ENCODE measurements at places on chromosomes 7 and 10. TPM values are rescaled to one million over a fixed set of nuclear protein-coding genes. Genes with fewer than 3 reads are reported as not detected.

GRCh38 chr10:69851306-69851705 lies 49.6 kb downstream of the COL13A1 start:
- no peaks in the 10 kb centered on the region for H3K36me3 ChIP-seq
- no peak overlapping the region for H3K27ac ChIP-seq
- no peak overlapping the region for H3K4me3 ChIP-seq
- peaks cover 19% of the 10 kb centered on the region for H3K4me1 ChIP-seq
- no peaks in the 10 kb centered on the region for H3K27me3 ChIP-seq

DNA sequence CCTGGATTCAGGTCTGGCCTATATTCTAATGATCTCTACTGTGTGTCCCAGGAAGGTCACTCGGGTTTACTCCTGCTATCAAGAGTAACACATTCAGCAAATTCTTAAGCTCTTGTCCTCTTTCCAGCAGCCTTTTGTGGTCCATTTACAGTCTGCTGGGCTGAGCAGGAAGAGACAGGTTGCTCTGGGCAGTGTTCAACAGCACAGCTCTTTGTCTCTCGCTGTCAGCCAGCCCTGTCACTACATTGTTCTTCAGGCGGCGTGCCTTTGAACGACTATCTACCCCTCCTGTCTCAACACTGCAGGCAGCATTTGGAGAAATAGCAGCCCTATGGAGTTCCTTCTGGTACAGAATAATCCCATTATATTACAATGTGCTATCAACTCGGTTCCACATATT lies 192.2 kb upstream of the TBX20 start:
- H3K36me3 ChIP-seq = no peaks in the 10 kb centered on the region
- H3K4me3 ChIP-seq = no peak overlapping the region
- no peak overlapping the region for H3K27ac ChIP-seq
- H3K27me3 ChIP-seq = no peaks in the 10 kb centered on the region
- DNase-seq = no peak

DNA sequence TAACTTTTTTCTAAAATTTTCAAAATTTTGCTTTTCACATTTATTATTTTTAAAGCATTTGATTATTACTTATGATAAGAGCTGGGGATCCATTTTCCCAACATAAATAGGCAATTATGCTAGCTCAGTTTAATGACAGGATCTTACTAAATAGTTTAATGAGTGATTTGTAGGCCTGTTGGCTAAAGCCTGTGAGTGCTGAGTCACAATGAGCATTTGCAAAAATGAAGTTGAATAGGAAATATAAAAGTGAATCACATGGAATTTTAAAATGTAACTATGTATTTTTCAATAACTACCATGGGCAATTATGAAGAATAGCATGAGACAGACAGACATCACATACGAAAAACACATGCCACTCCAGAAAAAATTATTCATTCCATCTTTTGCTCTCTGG lies 45.1 kb upstream of the ZPBP start:
- H3K27ac ChIP-seq = no peak overlapping the region
- no peaks in the 10 kb centered on the region for H3K36me3 ChIP-seq
- H3K27me3 ChIP-seq = no peaks in the 10 kb centered on the region
- no peak overlapping the region for H3K4me3 ChIP-seq

DNA sequence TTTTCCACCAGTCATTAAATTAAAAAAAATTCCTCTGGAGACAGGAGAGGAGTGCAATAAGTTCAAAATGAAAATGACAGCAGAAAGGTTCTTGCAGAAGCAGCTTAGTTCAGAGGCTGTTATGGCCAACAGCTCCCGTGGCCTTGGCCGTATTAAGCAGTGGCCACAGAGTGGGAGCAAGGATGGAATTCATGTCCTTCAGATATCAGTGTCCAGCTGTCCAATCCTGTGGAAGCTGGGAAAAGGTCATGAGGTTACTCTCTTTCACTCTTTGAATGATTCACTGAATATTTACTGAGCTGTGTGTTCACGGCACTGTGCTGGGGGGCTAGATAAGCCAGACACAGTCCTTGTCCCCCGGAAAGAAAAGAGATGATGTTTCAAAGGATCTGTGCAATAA lies 231.8 kb downstream of the BMPER start:
- no peaks in the 10 kb centered on the region for H3K27me3 ChIP-seq
- no peak overlapping the region for H3K27ac ChIP-seq
- no peak for DNase-seq
- no peaks in the 10 kb centered on the region for H3K36me3 ChIP-seq

GRCh38 chr7:106071356-106071998 lies 40.6 kb downstream of the SYPL1 start:
- H3K4me1 ChIP-seq = peaks cover 4% of the 10 kb centered on the region
- H3K36me3 ChIP-seq = no peaks in the 10 kb centered on the region
- no peak overlapping the region for H3K27ac ChIP-seq
- no peak overlapping the region for H3K4me3 ChIP-seq

- no peak overlapping the region for H3K27ac ChIP-seq
- H3K4me1 ChIP-seq = no peaks in the 10 kb centered on the region
Measured at GRCh38 chr7:87886875-87887274, 10.6 kb downstream of the DBF4 start.

GRCh38 chr7:75072981-75073283 lies 670 bp downstream of the RCC1L start:
- no peaks in the 10 kb centered on the region for H3K27me3 ChIP-seq
- H3K27ac ChIP-seq = peak overlapping the region; percentile 89
- peak; percentile 72 for DNase-seq
- peaks cover 9% of the 10 kb centered on the region for H3K4me1 ChIP-seq
- peak overlapping the region; percentile 96 for H3K4me3 ChIP-seq

DNA sequence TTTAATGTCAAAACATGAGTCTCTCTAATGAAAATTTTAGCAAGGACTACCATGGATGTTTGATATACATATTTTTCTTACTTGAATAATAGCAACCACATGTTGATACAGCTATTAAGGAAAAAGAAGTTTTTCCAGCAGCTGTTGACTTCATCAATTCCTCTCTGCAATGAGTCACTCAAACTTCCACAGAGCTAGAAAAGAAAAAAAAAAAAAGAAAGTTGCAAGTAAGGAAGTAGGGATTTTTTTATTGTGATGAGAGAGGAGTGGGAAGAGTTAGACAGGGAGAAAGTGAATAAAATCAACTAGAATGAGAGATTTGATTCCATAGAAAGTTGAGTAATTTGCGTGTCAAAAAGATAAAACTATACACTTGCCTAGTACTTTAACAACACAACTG lies 46.2 kb downstream of the CAV1 start:
- DNase-seq = no peak
- H3K27ac ChIP-seq = peak overlapping the region; percentile 81
- H3K27me3 ChIP-seq = no peaks in the 10 kb centered on the region
- H3K4me1 ChIP-seq = peaks cover 60% of the 10 kb centered on the region

The CTAGE15 gene
- not detected for total RNA-seq

The ZNRF2 gene
- 12.7 TPM for total RNA-seq

The VWDE gene
- total RNA-seq = under 0.01 TPM

The ANKRD7 gene
- 1.8 TPM for total RNA-seq

The GNAT3 gene
- not detected for total RNA-seq

Measured in osteoblast (primary cell).